ENCODE measurements at places on chromosomes 6 and 20.
A peak's percentile ranks its signal among the peaks of the same experiment; 100 is the strongest.

DNA sequence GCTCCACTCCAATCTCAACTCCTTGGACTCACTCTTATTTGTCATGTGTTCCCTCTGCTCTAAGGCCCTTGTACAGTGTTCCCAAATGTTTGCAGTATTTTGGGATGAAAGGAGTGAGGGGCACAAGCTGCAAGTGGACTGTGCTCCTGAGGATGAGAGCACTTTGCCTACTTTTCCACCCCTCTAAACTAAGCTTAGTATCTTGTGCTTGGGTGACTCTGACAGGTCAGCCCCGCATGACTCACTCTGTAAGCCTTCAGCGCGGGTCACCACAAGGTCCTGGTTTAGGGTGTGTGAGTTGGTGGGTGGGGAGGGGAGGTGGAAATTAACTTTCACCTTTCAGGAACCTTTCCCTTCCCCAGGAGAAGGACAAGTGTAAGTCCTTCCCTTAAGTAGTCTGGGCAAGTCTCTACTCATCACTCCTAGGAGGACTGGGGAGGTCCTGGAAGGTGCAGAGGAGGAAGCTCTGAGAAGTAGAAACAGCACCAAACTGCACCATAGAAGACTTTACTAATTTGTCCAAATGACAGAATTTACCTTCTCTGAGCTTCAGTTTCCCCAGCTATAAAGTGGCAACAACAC, 68.8 kb upstream of the EPB41L1 start:
- no peak for DNase-seq

GRCh38 chr6:25369036-25369432, 89.9 kb downstream of the CARMIL1 start:
- no peak for DNase-seq

GRCh38 chr6:55980627-55981211, 105.3 kb upstream of the BMP5 start:
- no peak for DNase-seq

- no peak for DNase-seq
Observed at GRCh38 chr6:5626727-5627426, 365.6 kb downstream of the FARS2 start.

GRCh38 chr6:36028088-36028876, 674 bp downstream of the MAPK14 start:
- DNase-seq: peak; percentile 34

DNA sequence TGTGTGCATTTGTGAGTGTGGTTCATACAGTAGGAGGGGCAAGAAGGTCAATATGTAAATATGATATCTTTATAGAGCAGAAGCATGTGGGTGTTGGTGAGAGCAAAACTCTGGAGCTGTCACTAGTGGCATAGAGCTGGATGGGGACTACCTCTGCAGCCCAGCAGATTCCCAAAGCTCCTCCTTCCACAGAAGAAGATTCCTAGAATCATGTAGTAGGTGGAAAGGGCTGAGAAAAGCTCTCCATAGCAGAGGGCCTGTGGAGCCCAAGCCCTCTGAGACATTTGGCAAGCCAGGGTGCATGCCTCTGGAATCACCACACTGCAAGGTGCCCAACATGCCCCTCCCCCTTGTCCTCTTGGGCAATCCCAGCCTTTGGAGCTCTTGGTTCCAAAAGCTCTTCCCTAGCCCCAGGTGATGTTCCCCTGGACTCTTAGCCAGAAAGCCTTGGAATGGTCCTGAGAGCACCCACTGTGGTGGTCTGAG, 233.2 kb downstream of the LRFN2 start:
- no peak for DNase-seq

GRCh38 chr6:47159763-47160162, 117.6 kb upstream of the ADGRF1 start:
- DNase-seq: no peak

- DNase-seq: no peak
Observed at GRCh38 chr6:83044091-83044768, 21.4 kb downstream of the UBE3D start.

DNA sequence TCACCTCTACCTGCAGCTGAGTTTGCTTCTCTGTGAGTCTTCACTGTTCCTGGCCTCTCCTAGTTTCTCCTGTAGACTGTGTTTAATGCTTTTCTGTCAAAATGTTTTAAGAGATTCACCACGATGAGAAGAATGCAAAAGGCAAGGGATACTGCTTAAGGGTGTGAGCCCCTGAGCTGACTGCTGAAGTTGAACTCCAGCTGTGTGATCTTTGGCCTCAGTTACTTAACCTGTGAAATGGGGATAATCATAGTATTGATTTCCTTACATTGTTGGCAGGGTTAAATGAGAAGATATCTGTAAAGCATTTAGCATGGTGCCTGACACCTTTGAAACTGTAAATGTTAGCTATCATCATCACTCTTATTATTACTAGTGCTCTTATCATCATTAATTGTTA, 230.2 kb upstream of the MYLIP start:
- DNase-seq: no peak

DNA sequence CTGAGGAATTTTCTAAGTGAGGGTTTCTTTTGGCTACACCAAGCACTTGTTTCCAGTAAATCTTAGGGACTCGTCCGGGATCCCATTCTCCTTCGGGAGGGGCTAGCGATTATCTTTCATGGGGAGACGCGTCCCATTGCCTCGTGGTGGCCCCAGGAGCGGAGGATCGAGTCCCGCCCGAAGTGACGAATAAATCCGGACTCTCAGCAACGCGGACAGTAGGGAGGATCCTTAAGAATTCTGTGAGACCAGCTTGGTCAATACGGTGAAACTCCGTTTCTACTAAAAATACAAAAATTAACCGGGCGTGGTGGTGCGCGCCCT, 69.1 kb upstream of the PRSS16 start:
- DNase-seq: no peak

GRCh38 chr6:125667326-125667725, 82.1 kb upstream of the HEY2 start:
- no peak for DNase-seq

DNA sequence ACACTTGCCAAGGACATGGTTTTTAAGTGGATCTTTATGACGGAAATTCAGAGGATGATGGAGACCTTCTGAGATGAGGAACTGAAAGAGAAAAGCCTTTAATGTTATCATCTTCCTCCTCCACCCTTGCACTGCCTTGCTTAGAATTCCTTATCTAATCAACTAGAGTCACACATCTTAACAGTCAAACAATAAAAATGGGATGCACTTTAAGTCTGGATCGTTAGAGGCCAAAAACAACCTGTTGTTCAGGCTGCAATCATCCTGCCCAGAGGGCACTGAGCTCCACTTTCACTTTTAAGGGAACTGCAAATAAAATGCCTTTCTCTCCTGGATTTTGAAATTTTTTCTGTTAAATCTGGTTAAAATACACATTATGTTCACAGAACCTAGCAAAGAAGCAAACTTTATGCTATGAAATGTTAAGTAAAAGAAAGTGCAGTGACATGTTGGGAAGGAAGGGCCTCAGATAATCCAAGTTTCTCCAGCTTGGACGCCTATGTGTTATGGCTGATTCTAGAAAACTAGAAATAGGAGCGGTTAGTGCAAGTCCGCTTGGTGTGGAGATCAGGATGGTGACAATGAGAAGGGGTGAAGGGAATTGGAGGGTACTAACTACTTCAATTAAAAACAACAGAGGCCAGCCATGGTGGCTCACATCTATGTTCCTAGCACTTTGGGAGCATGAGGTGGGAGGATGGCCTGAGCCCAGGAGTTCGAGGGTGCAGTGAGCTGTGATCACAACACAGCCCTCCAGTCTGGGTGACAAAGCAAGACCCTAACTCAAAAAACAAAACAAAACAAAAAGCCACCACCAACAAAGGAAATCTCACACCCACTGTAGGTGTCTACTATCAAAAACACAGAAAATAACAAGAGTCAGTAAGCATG, 66.4 kb upstream of the KIF13A start:
- DNase-seq: no peak

DNA sequence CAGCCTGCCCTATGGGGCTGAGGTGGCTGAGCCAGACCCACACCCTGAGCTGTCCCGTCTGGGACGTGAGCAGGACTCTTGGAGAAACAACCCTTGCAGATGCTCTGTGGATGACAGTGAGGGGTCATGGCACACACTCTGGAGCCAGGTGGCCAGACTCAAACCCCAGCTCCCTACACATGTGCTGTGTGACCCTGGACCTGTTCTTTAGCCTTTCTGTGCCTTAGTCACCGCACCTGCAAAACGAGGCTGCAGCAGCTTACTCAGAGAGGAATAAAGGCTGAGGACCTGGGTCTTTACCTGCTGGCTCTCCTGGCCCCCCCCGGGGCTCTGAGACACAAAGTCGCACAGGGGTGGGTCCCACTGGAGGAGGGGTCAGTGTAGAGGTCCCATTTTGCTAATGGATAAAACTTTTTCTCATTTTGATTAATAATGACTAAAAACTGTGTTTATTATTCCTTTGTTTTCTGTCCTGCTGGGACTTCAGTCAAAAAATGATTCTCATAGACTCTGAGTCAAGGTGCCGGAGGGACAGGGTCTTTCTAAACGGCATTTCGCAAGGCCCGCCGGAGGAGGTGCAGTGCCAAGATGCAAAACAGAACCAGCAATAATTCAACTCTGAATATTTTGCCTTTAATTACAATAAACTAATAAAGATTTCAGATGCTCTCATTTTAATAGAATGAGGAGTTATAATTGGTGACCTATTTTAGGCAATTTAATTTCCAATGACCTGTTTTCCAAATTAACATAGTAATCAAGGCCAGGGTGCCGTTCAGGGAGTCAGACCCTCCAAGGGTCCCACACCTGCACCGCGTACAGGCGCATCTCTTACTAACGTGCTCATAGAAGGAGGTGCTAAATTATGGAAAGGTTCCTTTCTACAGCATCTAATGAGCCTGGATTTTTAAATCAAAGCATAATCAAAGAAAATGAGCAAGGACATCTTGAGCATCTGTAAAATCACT, 62.4 kb downstream of the YTHDF1 start:
- DNase-seq: no peak

DNA sequence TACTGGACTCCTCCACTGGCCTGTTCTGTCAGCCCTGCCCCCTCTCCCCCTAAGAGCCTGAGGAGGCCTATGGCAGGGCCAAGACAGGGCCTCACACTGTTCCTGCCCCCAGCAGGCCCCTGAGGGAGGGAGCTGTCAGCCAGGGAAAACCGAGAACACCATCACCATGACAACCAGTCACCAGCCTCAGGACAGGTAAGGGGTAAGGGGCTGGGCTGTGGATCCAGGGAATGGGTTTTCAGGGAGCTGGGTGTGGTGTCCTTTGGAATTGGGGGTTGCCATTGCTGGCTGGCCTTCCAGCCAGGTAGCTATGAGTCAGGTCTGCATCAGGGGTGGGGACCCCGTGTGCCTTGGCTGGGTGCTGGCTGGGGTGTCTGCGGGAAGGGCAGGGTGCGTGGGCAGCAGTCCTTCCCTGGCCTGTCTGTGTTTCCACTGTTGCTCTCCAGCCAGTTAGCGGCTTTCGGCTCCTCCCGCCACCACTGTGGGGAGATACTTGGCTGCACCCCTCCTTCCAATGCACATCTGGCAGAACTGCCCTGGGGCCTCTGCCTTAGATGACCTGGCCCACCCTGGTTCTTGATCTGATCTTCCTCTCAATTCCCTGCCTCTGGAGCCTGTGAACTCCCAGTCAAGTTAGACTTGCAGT, 3.9 kb downstream of the SLC29A1 start:
- DNase-seq: no peak

DNA sequence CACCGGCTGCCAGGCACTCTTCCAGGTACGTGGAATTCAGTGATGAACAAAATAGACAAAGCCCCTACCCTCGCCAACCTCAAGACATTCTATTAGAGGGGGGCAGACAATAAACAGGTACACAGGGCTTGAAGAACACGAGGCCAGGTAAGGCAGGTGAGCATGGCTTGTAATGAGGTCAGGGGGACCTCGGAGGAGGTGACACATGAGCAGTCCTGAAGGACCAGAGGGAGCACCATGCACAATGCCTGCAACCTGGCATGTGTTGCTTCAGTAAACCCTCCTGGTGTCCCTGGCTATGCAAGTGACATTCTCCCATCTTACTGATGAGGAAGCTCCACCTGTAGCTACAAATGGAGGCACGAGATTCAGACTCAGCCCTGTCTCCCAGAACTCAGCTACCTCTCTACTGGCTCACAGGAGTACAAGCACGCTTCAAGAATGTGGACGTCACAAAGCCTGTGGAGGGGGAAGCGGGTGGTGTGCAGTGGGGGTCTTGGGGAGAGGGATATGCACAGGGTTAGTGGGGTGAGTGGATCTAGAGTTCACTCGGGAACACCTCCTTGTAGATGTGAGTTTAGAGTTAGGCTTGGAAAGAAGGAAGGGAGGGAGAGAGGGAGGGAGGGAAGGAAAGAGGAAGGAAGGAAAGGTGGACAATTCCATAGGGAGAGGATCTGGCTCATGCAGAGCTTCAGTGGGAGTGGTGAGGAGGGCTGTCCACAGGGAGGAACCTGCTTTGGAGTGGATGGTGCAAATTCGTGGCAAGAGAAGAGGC, 7.6 kb upstream of the MAPK13 start:
- DNase-seq: no peak

GRCh38 chr6:22149501-22150367, 147.1 kb downstream of the PRL start:
- DNase-seq: no peak

DNA sequence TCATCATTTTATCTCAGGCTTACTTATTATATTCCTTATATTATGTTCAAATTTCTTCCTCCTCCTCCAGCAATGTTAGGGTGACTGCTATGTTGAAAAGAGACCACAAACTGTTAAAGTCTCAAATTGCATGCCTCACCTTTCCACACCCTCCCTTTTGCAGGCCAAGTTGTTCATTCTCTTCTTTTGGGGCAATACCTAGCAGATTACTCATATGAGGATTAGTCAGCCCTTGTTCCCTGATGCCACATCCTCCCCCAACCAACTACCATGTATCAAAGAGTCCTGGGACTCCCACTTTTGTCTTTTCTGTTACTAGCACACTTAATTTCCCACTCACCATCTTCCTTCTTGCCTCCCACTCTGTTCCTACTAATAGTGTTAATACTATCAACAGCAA, 434.7 kb downstream of the BCKDHB start:
- DNase-seq: no peak

- no peak for DNase-seq
Observed at GRCh38 chr6:70099732-70100131, 203.2 kb downstream of the COL9A1 start.

DNA sequence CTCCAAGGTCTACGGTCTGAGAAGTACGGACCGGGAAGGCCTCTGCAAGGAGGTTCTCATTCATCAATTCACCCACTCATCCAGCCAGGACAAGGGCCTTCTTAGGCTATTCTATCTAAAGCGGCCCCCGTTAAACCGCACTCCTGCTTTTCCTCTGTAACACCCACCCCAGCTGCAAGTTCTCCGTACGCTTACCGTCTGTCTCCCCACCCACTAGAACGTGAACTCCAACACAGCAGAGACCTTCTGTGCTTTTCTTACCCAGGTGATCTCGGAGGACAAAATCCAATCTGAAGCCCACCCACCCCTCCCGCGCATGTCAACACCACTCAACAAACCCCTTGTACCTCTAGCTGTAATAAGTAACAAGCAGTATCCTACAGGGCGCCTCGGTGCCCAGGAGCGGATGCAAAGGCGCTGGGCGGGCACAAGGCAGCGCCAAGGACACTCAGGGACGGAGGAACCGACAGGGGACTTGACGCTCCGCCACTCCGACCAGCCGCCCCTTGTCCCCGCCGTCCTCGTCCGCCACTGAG, 351 bp downstream of the AURKA start:
- DNase-seq: no peak

GRCh38 chr6:147023148-147023547, 181.1 kb upstream of the STXBP5 start:
- DNase-seq: no peak

- no peak for DNase-seq
Observed at GRCh38 chr6:145312481-145312880, 422.8 kb downstream of the EPM2A start.

- no peak for DNase-seq
Observed at GRCh38 chr6:90469906-90470305, 117.0 kb downstream of the MAP3K7 start.

GRCh38 chr6:138803861-138804260, 8.0 kb downstream of the ECT2L start:
- no peak for DNase-seq
